HCT116 (cell line): ENCODE measurements at places on chromosomes 13 and 19.
A peak's percentile ranks its signal among the peaks of the same experiment; 100 is the strongest.

- no peak for DNase-seq
Observed at GRCh38 chr19:5470264-5470671, 15.1 kb downstream of the ZNRF4 start.

DNA sequence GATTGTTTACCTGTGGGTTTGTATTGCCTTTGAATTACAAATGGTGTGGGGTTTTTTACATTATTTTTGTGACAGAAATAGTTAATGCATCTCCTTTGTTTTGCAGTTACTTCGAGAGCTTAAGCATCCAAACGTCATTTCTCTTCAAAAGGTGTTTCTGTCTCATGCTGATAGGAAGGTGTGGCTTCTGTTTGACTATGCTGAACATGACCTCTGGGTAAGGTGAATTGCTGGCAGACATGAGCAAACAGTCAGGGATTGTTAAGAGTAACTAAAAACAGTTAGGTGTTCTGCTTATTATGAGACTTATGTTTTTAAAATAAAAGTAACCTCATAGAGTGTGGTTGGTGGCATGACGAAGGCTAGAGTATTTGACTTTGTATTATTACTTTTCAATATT is 95.0 kb downstream of the CDK8 start:
- no peak for DNase-seq

DNA sequence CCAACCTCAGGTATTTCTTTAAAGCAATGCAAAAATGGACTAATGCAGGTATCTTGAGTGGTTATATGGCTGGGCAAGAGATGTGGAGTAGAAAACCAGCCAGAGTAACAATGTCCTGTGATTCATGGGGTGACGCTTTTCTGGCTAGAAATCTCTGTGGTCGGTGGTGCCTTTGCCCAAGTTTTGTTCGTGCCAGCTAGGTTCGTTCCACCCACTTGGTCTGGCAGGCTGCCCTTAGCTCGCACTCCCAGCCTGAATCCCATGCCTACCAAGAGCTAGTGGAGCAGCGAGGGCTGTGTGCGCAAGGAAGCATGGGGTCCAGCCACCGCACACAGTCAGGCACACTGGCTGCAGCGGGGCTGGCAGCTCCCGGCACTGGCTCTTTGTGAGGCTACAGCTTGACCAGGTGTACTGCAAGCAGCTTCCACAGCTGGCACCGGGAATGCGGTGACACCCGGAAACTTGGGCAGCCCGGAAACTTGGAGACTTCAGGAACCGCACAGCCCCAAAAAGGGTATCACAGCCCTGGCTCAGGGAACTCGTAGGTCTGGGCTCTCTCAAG is 349.6 kb upstream of the PCDH20 start:
- DNase-seq, result no peak

DNA sequence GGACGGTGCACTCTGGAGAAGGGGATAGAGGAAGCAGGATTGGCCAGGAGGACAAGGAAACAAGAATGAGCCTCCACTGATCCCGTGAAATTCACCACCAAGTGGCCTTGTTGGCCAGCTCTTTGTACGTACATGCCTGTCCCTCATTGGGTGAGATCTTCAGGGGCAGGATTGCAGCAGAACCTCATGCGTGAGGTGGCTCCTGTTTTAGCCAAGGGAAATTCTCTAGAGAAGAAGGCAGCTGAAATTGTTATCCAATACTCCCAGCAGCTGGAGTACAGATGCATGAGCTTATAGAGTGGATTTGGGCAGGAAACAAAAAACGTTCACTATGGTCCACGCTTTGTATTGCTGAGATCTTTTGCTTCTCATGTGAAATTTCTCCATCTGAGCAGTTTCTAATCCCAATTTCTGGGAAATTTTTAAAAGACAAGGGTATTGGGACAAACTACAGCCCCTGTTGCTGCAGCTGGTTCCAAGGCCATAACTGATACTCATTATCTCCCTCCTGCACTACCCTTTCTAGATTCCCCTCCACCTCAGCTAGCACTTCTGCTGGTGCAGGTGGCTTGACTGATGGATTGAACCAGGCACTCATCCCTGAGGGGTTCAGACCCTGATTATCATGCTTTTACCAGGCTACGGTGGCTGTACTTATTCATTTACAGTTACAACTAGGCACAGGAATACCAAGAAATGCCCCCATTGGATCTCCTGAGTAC is 3.9 kb upstream of the RNF6 start:
- no peak for DNase-seq

DNA sequence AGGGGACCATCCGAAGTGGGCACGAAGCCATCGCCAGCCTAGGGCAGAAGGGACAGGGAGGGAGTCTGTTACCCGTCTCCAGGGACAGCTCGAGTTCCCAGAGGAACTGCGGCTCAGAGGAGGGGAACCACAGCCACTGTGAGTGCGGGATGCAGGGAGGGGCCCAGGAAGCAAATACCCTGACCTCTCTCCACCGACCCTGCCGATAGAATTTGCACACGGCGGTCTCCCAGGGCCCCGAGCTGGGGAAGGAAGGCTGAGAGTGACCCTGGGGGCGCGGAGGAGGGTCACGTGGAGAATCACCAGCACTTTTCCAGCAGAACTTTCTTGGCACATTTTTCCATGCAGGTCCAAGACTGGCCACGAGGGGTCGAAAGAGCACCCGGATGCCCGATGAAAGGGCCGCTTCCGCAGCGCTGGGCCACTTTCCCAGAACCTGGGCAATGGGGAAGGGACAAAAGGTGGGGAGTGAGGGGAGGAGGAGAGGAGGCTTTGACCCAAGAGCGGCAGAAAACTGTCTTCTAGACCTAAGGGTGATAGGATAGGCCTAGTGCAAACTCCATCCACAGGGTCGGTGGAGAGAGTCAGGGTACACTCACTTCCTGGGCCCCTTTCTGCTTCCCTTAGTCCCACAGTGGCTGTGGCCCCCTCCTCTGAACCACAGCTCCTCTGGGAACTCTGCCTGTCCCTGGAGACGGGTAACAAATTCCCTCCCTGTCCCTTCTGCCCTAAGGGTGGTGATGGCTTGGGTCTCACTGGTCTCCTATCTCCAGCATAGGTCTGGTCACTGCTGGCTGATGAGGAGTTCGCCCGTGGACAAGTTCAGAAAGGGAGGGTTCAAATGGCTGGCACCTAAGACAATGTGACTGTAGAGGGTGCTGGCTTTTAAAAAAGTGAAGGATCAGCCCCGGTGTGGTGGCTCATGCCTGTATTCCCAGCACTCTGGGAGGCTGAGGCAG is 5.3 kb upstream of the GPR4 start:
- DNase-seq, result no peak

DNA sequence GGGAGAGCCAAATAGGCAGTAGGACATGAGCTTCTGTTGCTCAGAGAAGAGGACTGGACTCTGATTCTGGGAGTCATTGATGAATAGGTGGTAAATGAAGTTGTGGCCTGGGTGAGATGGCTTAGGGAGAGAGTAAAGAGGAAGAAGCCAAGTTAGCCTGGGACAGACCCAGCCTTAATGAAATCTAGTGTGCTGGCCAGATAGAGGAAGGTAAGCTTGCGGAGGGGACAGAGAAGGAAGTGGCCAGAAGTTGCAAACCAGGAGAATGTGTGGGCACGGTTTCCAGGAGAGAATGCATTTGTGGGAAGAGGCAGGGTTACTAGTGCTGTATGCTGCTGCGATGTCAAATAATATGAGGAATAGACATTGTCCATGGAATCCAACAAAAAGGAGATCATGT is 83.3 kb upstream of the OLFM4 start:
- DNase-seq, result no peak

- DNase-seq, result no peak
Observed at GRCh38 chr19:23916991-23917390, 2.3 kb downstream of the ZNF726 start.

DNA sequence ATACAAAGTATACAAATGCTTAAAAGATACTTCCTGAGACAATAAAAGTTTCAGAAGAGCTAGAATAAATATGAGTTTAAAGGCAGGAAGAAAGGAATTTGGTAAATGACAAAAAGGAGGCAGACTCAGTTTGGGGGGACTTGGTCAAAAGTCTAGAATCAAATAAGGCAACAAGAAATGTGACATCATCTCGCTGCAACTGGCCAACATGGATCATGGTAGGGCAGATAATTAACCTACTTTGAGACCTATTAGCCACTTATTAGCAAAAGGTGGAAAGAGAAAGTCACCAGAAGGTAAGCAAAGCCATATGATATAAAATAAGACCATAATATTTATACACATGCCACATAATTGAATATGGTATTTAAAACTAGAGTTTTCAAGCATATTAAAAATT is 5.3 kb downstream of the USP12 start:
- DNase-seq, result no peak

DNA sequence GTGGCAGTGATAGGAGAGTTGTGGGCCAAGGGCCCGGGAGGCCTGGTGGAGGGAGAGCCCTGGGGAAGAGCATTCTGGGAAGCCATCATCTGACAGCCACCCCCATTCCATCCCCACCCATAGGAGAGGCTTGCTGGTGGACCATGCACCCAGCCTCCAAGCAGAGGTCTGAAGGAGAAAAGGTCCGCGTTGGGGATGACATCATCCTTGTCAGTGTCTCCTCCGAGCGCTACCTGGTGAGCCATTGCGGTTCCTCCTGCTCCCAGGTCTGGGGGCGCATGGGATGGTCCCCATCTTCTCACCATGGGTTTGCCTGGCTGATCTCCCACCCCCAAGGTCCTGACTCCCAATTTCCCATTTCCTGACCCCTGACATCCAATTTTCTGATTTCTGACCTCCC is 10.5 kb downstream of the RYR1 start:
- no peak for DNase-seq

DNA sequence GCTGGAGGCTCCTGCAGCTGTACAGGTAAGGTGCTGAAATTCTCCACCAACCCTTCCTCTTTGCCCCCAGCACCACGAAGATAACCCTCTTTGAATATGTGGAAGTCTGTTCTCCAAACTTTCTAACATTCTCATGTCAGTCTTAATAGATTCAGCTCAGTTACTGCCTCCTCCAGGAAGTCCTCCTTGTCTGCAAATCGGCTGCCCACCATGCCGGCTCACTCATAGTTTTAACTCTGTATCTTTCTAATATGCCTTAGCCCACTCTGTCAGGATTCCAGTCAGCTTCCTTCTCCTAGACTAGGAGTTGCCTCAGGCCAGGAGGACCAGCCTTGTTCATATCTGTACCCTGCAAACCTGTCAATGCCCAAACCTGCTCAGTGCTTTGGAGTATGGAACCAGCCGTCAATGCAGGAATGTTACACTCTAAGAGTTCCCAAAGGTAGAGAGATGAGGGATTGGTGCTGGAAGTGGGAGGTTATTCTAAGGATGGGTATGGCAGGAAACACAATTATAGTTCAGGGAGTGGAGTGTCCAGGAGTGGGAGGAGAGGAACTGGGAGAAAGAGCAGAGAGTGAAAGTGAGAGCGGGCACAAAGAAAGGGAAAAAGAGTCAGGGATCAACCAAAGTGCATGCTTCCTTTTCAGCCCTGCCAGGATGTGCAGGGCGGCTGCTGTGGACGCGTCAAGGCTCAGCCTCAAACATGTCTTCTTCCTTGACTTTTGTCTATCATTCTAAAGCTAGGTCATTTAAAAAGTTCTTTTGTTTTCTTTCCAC is 38.0 kb upstream of the ALOX5AP start:
- no peak for DNase-seq

GRCh38 chr19:36773223-36773579 is 594 bp upstream of the ZNF850 start:
- no peak for DNase-seq

DNA sequence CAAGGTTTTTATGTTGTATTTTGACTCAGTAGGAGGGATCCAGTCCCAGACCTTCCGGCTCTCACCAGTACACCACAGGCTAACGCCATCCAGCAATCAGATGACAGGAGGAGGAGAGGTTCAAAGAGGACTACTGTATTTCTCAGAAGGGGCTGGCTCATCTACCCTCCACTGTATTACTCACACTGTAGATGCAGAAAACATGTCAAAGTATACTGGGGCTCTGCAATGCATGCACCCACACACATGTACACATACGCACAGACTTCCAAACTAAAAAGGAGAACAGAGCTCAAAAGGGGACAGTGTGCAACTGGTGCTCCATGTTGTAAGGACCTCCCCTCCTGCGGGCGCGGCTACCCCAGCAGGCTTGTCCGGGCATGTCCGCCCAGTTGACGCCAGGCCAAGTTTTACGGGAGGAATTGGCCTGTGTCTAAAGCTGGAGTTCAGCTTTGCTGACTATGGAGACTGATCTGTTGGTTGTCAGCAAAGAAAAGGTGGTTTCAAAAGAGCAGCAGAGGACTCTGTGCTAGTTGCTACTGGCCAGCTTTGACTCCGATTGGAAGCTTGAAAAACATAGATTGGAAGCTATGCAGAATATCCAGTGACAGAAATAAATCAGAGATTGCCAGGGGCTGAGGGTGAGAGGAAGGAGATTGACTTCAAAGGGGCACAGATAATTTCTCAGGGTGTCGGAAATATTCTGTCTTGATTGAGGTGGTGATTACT is 314.2 kb downstream of the DLEU7 start:
- peak; percentile 65 for DNase-seq

DNA sequence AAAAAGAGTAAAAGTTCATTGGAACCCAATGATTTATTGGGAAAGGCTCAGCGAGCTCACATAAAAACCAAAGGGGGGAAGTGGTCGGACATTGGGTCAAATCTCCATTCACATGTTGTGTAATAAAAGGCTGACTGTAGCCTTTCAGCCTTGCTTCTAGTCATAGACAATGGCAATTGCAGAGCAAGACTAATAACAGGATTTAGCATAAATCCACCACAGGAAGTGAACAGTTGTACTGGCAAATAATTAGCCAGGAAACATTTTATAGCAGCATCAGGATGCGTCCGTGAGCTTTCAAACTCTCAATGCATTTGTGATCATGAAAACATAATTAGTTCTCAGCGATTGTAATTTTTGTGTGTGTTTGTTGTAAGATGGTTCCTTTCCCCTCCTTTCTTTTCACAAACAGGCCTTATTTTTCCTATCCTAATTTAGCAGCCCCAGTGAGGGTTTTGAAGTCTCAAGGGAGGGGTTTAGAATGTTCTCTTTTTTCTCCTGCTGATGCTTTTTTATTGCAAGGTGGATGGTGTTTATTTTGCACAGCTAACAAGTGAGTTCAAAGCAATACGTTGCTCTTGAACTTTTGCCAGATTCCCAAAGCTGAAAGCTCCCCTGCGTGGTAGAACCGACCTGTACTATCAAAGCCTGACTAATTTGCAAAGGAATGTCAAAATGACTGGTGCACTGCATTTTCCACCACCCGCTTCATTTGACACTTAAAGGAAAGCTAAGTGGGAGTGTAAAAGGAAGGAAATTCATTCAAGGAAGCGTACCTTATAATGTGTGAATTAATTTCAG is 105.6 kb downstream of the SPRY2 start:
- DNase-seq, result no peak

GRCh38 chr19:16133818-16134217 is 9.7 kb upstream of the HSH2D start:
- DNase-seq, result no peak

DNA sequence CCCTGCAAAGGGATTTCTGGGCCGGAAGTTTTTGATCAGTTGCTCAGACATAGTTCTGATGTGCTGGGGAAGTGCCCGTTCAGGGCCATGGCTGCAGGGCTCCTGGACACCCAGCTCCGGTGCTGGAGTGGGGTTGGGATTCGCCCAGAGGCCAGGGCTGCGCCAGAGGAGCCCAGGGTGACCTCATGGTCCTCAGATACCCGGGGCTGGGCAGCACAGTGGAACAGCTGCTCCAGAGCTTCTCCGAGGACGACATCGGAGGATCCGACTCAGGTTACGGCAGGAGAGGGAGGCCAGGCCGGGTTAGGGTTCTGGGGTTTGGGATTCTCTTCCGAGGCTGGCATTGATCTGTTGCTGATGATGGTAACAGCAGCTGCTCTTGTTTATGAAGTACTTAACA is 20.9 kb downstream of the CARM1 start:
- DNase-seq, result no peak
